ENCODE measurements at places on chromosomes 1 and 21.

- no peak for DNase-seq
Observed at GRCh38 chr1:42141978-42142377, 11.2 kb upstream of the GUCA2B start.

GRCh38 chr1:92343061-92343460 lies 44.2 kb downstream of the RPAP2 start:
- no peak for DNase-seq

GRCh38 chr1:178530037-178530402 lies 17.1 kb downstream of the TEX35 start:
- DNase-seq = no peak

- no peak for DNase-seq
Observed at GRCh38 chr21:28489162-28489561, 503.5 kb downstream of the LTN1 start.

DNA sequence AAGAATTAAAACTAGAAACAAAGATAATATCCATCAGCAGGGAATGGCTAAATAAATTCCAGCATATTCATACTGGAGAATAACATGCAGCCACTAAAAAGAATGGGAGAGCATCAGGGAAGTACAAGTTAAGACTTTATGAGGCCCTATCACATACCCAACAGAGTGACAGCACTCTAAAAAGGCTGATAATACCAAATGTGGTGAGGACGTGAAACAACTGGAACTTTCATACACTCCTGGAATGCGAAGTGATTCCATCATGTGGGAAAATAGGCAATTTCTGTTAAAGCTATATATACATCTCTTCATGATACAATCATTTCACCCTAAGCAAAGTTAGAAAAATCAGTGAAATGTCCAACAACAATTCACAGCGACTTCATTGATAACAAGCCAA lies 42.6 kb downstream of the COL6A1 start:
- DNase-seq = no peak

DNA sequence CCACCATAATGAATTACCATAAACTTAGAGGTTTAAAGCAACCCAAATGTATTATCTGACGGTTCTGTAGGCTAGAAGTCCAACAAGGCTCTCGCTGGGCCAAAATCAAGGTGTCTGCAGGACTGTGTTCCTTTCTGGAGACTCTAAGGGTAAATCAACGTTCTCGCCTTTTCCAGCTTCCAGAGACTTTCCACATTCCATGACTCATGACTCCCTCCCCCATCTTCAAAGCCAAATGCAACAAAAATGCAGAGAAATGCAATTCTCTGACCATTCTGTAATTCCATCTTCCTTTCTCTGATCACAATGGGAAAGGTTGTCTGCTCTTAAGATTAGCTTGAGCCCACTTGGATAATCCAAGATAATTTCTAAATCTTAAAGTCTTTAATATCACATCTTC lies 287.1 kb downstream of the LTN1 start:
- no peak for DNase-seq

- DNase-seq = no peak
Observed at GRCh38 chr1:65104854-65105534, 43.0 kb upstream of the AK4 start.

GRCh38 chr1:68202239-68202832 lies 30.0 kb downstream of the WLS start:
- no peak for DNase-seq

GRCh38 chr1:178724728-178725465 lies at the start of gene RALGPS2:
RALGPS2 (plus strand) TSS chr1:178725244; CDS start chr1:178776765, 51,521 bp downstream.
- no peak for DNase-seq

DNA sequence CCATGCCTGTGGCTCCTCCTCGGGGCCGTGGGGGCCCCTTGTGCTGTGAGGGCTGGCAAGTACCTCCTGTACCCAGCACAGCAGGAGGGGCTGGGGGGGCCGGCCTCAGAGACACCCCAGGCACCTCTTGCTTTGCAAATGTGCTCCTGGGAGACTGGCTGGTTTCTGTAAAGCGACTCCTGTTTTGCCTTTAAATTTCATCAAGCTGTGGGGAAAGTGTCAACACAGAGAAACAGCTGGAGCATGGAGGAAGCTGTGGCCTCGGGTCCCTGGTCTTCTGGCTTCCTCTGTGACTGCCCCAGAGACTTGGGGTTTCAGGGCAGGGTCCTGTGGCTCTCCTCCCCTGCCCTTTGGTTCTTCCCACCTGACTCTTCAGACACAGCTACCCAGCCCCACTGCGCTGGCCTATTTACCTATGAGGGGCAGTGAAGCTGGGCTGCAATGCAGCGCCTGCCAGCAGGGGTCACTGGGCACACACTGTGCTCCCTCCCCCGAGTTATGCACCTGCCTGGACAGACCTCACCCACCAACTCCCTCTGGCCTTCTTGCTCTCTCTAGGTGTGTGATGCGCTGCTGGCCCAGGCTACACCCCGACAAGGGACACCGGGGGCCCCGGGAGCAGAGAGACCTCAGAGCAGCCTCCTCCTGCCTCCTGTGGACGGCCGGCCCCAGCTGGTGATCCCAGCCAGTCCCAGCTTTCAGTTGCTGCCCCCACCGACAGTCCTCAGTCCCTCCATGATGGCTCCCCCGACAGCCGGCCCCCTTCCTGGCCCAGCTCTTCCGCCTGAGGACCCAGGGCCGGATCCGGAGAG lies 17.6 kb upstream of the PEX10 start:
- no peak for DNase-seq

DNA sequence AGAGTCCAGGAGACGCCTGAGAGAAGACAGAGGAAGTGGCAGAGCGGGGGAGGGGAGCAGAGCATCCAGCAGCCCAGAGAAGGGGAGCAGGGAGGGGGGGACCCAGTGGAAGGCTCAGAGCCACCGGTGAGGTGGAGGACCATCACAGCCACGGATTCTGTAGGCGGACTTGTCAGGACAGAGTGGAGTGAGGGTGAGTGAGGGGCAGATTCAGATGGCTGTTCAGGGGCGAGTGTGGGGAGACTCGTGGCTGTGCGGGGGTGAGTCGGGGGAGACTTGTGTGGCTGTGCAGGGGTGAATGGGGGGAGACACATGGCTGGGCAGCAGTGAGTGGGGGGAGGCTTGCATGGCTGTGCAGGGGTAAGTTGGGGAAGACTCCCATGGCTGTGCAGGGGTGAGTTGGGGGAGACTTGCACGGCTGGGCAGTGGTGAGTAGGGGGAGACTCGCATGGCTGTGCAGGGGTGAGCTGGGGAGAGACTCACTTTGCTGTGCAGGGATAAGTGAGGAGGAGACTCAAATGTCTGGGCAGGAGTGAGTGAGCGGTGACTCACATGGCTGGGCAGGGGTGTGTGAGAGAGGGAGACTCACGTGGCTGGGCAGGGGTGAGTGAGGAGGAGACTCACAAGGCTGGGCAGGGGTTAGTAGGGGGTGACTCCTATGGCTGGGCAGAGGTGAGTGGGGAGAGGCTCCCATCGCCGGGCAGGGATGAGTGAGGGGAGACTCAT lies 56.8 kb upstream of the ABCG1 start:
- no peak for DNase-seq

DNA sequence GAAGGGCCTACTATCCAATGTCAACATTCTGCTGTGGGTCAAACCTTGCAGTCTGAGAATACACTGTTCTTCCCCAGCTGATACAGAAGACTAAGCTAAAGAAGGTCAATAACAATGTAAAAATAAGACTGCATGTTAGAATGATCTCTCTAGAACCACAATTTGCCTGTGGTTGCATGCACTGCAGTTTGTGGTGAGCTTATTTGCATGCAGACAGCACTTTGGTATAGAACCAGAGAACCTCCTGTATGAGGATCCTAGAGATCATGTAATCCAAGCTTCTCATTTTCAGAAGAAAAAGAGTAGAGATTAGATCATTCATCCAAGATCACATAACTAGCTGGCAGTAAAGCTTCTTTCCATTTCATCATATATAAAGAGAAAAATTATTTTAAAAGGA lies 15.8 kb downstream of the SYNJ1 start:
- no peak for DNase-seq

- no peak for DNase-seq
Observed at GRCh38 chr1:21068937-21069336, 107.8 kb downstream of the EIF4G3 start.

DNA sequence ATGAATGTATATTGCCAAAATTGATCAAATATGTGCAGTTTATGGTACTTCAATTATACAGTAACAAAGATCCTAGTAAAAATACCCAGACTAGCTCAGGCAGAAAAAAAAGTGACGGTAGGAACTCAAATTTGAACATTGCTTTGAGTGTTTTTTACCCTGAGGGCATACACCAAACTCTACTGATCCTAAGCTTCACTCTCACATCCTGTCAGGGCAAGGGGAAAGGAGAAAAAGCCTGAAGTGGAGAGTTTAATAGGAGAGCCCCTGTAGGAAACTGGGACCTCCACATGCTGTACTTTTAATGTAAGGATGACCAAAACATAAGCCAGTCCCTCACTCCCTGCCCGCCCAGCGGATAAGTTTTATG lies 59.8 kb upstream of the GNG12 start:
- DNase-seq = no peak

Data from AG04450 (cell line).